Stimulated activated CD8-positive, alpha-beta memory T cell treated with anti-CD3 and anti-CD28 coated beads, Interleukin-12 subunit alpha, Interleukin-12 subunit beta, amount 100 ng/mL, for 4 hours (primary cell): ENCODE measurements at places on chromosomes 4 and X.

- no peak for DNase-seq
Observed at GRCh38 chr4:128468123-128468989, 180.7 kb upstream of the PGRMC2 start.

DNA sequence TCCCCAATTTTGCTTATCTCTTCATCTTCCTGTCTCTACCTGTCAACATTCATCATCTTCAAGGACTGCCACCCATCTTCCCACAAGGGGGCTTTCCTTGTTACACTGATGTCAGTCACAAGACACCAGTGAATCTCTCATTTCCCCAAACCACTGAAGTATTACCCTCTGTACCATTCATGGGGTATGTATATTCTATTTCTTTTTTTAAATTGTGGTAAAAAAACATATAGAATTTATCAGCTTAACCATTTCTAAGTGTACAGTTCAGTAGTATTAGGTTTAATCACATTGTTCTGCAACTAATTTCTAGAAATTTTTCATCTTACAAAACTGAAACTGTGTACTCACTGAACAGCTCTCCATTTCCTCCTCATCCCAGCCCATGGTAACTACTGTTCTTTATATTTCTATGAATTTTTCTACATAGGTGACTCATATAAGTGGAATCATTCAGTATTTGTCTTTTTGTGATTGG lies 98.6 kb downstream of the LARP7 start:
- no peak for DNase-seq

DNA sequence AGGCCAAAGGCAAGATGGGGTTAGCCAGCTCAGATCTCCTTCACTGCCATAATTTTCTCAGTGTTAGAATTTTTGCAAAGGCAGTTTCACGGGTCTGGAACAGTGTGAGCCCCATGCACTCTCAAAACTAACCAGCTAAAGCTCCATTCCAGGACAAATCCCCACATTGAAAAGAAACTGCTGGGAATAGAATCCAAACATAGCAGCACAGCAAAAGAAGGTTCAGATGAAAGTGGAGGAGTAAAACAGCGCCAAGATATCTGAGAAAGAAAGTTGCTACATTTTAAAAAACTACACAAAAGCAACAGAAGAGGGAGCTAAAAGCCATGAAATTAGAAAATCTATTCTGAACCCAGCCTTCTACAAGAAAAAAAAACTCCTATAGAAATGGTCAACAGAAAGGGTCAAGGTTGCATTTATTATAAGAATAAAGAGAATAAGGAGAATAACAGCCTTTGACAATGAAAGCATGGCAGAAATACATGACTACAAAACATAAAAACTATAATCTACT lies 39.6 kb upstream of the SLC7A3 start:
- no peak for DNase-seq

- no peak for DNase-seq
Observed at GRCh38 chr4:154625971-154626370, 13.5 kb upstream of the FGG start.

GRCh38 chr4:48420144-48420543 lies 63.0 kb upstream of the SLC10A4 start:
- DNase-seq, result no peak

GRCh38 chrX:107629540-107629909 lies 1.2 kb downstream of the PRPS1 start:
- no peak for DNase-seq

DNA sequence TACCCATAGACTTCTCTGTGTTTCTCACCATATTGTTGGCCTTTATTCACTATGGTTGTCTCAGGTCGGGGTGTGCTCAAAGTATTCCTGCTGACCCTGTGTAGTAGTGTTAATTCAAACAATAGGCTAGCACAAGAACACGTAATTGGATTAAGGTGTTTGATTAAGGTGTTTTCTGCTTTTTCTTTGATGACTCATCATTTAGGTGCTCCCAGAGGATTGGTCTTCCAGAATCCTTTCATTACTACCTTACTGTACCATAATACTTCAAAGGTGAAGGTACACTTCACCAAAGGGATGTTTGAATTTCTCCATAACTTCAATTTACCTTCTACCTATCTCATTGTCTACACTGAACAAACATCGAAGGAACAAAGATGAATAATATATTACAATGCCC lies 121.7 kb upstream of the CCDC160 start:
- no peak for DNase-seq

- DNase-seq, result no peak
Observed at GRCh38 chr4:36872679-36873078, 371.9 kb upstream of the NWD2 start.

GRCh38 chrX:17005712-17006368 lies 59.4 kb downstream of the REPS2 start:
- DNase-seq, result no peak

GRCh38 chr4:76147454-76148141 lies 599 bp downstream of the NUP54 start:
- DNase-seq, result no peak

GRCh38 chr4:89563431-89563830 lies 255.8 kb upstream of the GPRIN3 start:
- DNase-seq, result no peak

DNA sequence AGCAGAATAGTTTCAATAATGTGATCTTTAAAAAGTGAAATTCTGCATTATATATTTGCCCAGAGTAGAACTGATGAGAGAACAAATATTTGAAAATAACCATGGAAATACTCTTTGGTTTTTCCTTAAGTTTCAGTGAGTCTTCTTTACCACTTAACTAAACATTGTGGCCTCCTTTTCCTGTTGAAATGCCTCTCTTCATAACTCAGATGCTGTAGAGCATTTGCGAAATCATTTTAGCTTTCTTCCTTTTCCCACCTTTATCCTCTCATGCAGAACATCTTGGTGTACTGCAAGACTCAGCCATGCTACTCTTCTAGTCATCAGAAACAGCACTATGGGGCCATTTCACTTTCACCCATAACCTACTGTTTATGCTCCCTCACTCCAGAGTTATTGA lies 48.2 kb downstream of the CASK start:
- DNase-seq, result no peak

- no peak for DNase-seq
Observed at GRCh38 chr4:185222598-185222997, 13.2 kb downstream of the SNX25 start.

GRCh38 chr4:150114641-150115040 lies 36.4 kb downstream of the DCLK2 start:
- no peak for DNase-seq

- no peak for DNase-seq
Observed at GRCh38 chrX:39456894-39457604, 640.7 kb downstream of the BCOR start.

DNA sequence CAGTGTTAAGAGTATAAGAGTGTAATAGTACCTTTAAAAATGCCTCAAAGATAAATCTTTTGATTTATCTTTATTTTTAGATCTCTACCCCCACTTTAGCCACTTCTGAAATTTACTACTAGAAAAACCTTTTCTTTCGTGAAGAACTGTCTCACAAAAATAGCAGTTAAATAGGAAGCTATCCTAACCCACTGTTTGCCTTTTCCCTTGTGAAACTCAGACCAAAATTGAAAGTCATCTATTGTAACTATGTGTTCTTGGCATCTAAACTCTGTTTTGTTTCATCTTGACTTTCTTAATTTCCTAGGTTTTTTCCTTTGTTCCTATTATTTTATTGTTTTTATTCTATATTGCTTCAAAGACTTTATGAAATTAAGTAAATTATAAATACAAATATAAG lies 7.8 kb upstream of the TMEM144 start:
- DNase-seq, result no peak

DNA sequence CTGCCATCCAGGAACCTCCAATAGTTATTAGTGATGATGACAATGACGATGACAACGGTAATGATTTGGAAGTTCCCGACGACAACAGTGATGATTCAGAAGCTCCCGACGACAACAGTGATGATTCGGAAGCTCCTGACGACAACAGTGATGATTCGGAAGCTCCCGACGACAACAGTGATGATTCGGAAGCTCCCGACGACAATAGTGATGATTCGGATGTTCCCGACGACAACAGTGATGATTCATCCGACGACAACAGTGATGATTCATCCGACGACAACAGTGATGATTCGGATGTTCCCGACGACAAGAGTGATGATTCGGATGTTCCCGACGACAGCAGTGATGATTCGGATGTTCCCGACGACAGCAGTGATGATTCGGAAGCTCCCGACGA lies 14.7 kb downstream of the CXCR3 start:
- no peak for DNase-seq

DNA sequence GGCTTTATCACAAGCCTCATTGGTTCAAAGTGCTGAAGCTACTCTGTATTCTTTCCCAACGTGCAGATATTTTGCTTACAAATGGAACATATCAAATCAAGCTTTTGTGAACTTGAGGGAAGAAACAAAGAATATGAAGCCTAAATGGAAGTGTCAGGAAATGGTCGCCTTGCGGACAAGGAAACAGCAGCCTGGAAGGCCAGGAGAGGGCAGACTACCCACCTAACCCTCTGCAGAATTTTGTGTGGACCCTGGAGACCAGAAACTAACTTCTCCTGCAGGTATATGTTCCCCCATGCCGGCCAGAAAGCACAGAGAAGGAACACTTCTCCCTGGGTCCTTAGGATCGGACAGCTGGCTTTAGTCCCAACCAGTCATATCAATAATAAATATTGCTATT lies 1425.8 kb downstream of the PCDH7 start:
- DNase-seq, result no peak

DNA sequence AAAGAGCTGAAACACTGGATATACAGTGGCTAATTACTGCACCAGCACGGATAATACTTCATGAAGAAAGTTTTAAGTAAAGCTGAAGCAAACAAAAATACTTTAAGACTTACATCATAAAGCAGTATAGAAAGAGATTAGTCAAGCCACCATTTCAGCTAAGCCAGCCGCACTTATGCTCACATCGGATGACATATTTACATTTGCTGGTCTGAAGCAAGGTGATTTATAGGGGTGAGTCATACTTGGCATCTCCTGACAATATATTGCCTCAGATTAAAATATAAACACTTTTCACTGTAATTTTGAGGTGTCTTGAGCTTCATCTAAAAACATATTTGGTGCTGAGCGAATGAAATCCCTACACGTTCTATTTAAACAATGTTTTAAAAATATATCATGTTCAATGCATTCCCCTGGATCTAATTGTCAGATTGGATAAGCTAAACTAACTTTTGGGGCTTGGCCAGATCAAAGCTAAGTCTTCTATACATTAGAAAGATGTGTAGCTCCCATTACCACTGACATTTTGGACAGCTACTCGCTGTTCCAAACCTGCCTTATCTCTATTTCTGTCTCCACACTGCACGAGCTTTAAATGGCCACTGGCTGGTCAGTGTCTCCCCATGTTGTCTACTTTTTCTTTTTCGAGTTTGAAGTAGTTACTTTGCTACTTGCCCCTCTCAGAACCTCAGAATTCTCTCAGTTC lies 103.2 kb downstream of the VCX2 start:
- no peak for DNase-seq

GRCh38 chrX:108117988-108118387 lies 26.4 kb downstream of the ATG4A start:
- DNase-seq, result no peak

- no peak for DNase-seq
Observed at GRCh38 chrX:46459603-46460002, 85.6 kb downstream of the ZNF674 start.

GRCh38 chr4:176137631-176138030 lies 57.8 kb downstream of the SPATA4 start:
- DNase-seq, result no peak

DNA sequence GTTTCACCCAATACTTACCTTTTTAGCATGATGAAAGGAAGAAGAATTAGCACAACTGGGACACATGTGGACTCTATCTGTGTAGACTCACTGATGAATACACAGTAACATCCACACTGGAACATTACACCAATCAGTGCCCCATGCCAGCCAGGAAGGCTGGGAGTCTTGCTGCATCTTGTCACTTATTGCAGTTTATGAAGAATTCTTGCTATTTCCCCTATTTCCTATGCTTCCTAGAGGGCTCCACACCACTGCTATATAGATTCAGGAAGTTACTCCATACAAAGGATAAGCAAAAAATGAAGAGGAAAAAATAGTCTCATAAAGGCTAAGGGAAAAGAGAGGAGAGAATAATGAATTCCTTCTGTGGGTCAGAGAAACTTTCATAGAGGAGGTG lies 201.0 kb downstream of the CAMK2D start:
- no peak for DNase-seq

- DNase-seq, result no peak
Observed at GRCh38 chr4:53682196-53682595, 90.9 kb upstream of the LNX1 start.

- no peak for DNase-seq
Observed at GRCh38 chr4:41362621-41363383, 106.1 kb downstream of the UCHL1 start.

DNA sequence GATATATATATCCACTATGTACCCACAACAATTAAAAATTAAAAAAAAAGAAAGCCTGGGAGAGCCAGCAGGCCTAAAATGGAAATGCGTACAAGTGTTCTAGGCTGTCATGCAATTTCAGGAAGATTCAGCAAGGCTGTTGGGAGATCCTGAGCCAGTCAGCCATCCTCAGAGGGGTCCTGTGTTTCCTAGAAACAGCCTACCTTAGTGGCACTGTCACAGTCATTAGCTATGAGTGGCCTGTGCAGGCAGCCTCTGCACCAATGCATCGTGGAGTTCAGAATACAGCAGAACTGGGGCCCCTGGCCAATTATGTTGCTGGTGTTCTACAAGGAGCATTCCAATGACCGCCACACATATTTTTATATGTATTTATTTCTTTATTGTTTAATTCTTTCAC lies 21.0 kb upstream of the USP53 start:
- no peak for DNase-seq

DNA sequence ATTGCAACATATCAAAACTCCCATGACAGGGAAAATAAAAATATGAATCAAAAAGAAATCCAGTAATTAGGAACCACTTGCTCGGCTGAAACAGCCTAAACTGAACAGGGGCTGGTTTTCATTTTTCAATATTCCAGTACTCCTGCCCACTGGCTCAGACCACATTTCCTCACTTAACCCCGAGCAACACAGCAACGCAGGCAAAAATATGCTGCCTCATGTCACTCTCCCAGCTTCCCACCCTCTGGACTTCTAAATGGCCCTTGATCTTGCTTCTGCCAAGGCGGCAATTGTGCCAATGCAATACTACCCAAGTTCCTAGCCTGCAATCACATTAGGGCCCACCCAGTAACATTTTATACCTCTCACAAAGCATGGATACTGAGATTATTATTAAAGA lies 30.6 kb downstream of the USP46 start:
- no peak for DNase-seq

GRCh38 chrX:41596596-41596995 lies 92.2 kb upstream of the GPR34 start:
- no peak for DNase-seq

DNA sequence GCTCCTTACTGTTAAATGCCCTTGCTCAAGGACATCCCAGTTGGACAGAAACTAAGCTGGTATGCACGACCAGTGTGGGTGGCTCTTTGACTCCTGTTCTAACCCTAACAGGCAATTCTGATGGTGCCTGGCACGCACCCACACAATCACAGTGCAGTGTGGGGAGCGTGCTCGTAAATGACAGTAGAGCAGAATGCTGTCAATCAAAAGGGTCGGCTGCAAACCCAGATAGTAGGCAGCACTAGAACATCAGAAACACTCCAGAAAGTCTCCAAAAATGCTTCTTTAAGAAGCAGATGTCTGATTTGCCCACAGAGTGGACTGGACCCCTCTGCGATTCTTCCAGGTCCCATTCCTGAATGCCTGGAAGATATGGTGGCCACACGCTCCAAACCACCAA lies 37.6 kb upstream of the MTM1 start:
- no peak for DNase-seq

- DNase-seq, result no peak
Observed at GRCh38 chr4:112023402-112023950, 121.8 kb upstream of the FAM241A start.
